ENCODE measurements at places on chromosomes 1 and 21. TPM values are rescaled to one million over a fixed set of nuclear protein-coding genes. Genes with fewer than 3 reads are reported as not detected.
A peak's percentile ranks its signal among the peaks of the same experiment; 100 is the strongest.

DNA sequence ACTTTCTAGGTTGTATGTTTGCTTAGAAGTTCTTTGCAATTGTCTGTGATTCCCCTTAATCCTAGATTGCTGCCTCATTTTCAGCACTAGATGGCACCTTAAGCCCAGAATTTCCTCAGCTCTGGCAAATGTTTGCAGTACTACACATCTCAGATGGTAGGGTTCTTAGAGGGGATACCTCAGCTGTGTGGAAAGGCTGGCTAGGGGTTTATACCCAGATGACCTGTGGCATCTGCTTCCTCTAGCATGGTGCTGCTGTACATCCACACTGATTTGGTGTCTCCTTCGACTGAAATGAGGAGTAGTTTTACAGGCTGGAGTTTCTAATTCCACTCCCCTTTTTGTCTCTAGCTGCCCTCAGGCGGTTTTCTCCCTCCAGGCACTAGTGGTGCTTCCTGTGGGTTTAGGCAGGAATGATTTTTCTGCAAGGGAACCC lies 23.5 kb downstream of the ASB17 start:
- H3K27ac ChIP-seq = no peak overlapping the region
- no peaks in the 10 kb centered on the region for H3K36me3 ChIP-seq
- H3K4me1 ChIP-seq = no peaks in the 10 kb centered on the region
- no peaks in the 10 kb centered on the region for H3K27me3 ChIP-seq
- H3K4me3 ChIP-seq = no peak overlapping the region
- peak; percentile 39 for DNase-seq

CAPN9 gene
- total RNA-seq = not detected

CTNNBIP1 gene
- total RNA-seq = 11.8 TPM

- no peak overlapping the region for H3K4me3 ChIP-seq
- no peaks in the 10 kb centered on the region for H3K4me1 ChIP-seq
- no peak overlapping the region for H3K27ac ChIP-seq
- no peak for DNase-seq
- H3K27me3 ChIP-seq = no peaks in the 10 kb centered on the region
- H3K36me3 ChIP-seq = no peaks in the 10 kb centered on the region
These were observed 73.4 kb downstream of the RABGAP1L start for GRCh38 chr1:174232761-174233160.

DNA sequence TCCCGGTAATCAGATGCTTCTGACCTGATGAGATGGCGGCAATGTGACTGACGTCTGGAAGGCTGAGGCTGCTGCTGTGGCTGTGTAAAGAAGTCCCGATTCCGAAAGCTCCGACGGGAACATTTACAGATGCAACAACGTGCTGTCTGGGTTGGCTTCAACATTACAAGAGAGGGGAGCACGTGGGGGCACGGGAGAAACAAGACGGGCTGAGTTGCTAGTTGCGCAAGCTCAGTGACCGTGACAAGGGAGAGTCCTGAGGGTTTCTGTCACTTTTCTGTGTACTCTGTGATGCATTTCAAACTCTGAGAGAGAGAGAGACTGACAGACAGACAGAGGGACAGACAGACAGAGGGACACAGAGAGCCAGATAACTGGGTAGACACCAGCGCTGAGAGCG lies 25.6 kb upstream of the LRRC47 start:
- no peaks in the 10 kb centered on the region for H3K4me1 ChIP-seq
- no peak for DNase-seq
- peaks cover 15% of the 10 kb centered on the region for H3K36me3 ChIP-seq
- no peaks in the 10 kb centered on the region for H3K27me3 ChIP-seq
- H3K27ac ChIP-seq = no peak overlapping the region
- no peak overlapping the region for H3K4me3 ChIP-seq

A3GALT2 gene
- total RNA-seq = not detected
